ENCODE measurements at places on chromosomes 11 and 22. TPM values are rescaled to one million over a fixed set of nuclear protein-coding genes. Genes with fewer than 3 reads are reported as not detected.

Gene SERHL2
- 1.7 TPM for polyA plus RNA-seq

Gene SCUBE2
- 34.3 TPM for polyA plus RNA-seq

Gene ARRB1
- 18.3 TPM for polyA plus RNA-seq

Gene PKDREJ
- 0.32 TPM for polyA plus RNA-seq

Gene HBD
- 0.80 TPM for polyA plus RNA-seq

Gene PATE4
- not detected for polyA plus RNA-seq

Data from muscle of arm (tissue), 14 donors.